ENCODE measurements at places on chromosomes 1 and 21. TPM values are rescaled to one million over a fixed set of nuclear protein-coding genes. Genes with fewer than 3 reads are reported as not detected.

DNA sequence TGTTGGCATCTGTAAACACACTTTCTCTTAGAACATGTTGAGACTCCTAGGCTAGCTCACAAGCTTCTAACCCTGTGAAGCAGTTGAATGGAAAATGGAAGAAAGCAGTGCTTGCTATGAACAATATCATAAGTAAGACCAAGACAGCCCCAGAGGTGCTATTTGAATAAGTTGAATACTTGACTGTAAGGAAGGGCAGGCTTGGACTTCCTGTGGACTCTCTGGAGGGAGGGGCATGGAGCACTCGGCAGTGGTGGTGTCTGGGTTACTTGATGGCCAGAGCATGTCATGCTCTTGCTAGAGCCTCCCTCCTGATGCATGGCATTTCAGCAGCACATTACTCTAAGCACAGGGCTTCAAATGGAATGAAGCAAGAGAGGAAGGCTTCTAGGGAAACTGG, 60.0 kb downstream of the MRPS6 start:
- no peak for DNase-seq

LRRC53 gene
- total RNA-seq = not detected

OR14A16 gene
- total RNA-seq = not detected

DNA sequence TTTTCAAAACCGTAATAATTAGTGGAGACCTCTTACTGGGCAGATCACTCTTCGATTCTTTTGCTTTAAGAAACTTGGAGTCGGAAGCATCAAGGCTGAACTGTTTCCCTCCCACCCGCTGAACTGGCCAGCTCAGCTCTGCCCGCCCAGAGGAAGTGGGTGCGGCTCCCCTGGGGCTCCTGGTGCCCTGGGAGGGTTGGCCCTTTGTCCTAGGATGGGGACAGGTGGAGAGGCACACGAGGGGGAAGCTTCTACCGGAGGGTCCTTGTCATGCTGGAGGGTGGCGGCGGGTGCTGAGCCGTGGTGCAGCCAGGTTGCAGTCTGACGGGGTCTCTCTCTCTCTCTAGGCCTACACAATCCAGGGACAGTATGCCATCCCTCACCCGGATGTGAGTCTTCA, 64.3 kb upstream of the COL6A1 start:
- DNase-seq = no peak

GRCh38 chr1:78950826-78951225, 55.7 kb downstream of the ADGRL4 start:
- DNase-seq = no peak

EDN2 gene
- 0.50 TPM for total RNA-seq

GLIS1 gene
- total RNA-seq = 0.86 TPM

- no peak for DNase-seq
These were observed 1.5 kb upstream of the S100B start for GRCh38 chr21:46606427-46606813.
